ENCODE measurements at places on chromosomes 13 and 19. TPM values are rescaled to one million over a fixed set of nuclear protein-coding genes. Genes with fewer than 3 reads are reported as not detected.

LILRB3 gene
- total RNA-seq: 0.05 TPM

PTPRS gene
- 23.0 TPM for total RNA-seq

KASH5 gene
- not detected for total RNA-seq

ACP5 gene
- total RNA-seq: 0.29 TPM

ZFP82 gene
- total RNA-seq: 2.8 TPM

IQCN gene
- 0.31 TPM for total RNA-seq

FOXA3 gene
- total RNA-seq: 0.77 TPM

ZNF563 gene
- total RNA-seq: not detected

SHISA2 gene
- total RNA-seq: not detected

ZNF560 gene
- total RNA-seq: not detected

RNF113B gene
- not detected for total RNA-seq

PEX11G gene
- 2.6 TPM for total RNA-seq

CDX2 gene
- 1.5 TPM for total RNA-seq

ZNF471 gene
- total RNA-seq: 0.02 TPM

BORA gene
- total RNA-seq: 12.2 TPM

GPC6 gene
- 5.7 TPM for total RNA-seq

CEACAM4 gene
- not detected for total RNA-seq

ZNF317 gene
- total RNA-seq: 19.0 TPM

KLK7 gene
- not detected for total RNA-seq

Measured in A549 treated with CpdA at 1 μM for 4 hours (cell line).